ENCODE measurements at places on chromosomes 4 and X.

DNA sequence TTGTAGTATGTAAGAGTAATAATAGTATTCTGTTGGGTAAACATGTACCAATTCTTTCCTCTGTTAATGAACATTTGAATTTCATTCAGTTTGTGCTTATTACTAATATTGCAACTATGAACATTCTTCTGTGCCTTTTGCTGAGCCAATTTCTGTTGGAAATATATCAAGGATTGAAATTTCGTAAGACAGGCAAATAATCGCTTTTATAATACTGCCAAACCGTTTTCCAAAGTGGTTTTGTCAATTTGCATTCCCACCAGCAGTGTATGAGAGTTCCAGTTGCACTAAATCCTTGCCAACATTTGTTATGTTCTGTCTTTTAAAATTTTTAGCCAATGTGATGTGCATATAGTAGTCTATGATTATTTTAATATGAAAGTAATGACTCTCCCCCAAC is 38.6 kb downstream of the MAGEB17 start:
- no peak for DNase-seq

DNA sequence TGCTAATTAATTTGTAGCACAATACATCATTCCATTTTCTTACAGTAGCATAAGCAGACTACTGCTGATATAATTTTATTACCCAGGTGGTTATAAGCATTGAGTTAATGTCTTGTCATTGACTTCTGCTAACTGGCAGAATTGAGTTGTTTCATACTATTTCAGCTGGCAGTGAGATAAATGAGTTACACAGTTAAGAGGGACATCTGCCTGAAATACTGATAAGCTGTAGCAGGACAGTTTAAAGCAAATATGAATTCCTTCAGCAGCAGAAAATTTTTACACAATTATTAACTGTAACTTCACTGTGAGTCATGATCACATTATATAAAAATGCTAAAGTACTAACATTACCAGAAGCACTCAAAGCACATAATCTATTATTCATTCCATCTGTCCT is 326.8 kb downstream of the INPP4B start:
- no peak for DNase-seq

DNA sequence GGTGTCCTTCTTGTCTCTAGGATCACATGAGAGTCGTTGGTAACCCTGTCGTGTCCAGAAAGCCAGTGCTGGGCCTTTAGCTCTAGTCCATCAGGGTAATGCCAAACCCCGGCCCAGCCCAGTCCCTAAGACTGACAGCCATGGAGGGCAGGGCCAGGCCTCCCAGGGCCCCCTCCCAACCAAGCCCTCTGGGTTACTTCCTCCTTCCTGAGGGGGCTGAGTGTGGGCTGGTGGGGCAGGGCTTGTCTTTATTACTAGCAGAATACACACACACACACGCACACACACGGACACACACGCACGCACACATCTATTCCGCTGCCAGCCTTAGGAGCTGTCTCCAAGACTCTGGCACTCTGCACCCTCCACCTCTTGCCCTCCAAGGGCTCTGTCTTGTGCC is 35.6 kb upstream of the CDKN2AIP start:
- DNase-seq: no peak

DNA sequence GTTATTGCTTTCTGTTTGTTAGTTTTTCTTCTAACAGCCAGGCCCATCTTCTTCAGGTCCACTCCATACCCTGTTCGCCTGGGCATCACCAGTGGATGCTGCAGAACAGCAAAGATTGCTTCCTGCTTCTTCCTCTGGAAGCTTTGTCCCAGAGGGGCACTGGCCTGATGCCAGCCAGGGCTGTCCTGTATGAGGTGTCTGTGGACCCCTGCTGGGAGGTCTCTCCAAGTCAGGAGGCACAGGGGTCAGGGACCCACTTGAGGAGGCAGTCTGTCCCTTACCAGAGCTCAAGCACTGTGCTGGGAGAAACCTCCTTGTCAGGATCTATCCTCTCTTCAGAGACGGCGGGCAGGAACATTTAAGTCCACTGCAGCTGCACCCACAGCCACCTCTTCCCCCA is 2.5 kb upstream of the PAGE2B start:
- no peak for DNase-seq

DNA sequence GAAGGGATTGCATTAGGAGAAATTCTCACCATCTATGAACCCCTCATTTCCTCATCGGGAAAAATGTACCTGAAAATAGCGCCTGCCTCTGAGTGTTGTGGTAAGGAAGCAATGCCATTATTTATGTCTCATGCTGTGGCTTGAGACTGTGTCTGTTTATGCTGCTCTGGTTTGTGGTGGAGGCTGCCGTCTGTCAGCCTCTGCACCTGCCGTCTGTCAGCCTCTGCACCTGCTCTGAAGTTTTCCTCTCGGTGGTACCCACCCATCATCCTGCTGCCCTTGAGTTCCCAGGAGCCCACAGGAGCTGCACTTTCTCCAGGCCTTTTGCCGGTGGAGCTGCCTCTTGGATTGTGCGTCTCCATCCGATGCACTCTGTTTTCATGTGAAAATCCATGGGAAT is 68.5 kb upstream of the PPP2R3B start:
- no peak for DNase-seq

DNA sequence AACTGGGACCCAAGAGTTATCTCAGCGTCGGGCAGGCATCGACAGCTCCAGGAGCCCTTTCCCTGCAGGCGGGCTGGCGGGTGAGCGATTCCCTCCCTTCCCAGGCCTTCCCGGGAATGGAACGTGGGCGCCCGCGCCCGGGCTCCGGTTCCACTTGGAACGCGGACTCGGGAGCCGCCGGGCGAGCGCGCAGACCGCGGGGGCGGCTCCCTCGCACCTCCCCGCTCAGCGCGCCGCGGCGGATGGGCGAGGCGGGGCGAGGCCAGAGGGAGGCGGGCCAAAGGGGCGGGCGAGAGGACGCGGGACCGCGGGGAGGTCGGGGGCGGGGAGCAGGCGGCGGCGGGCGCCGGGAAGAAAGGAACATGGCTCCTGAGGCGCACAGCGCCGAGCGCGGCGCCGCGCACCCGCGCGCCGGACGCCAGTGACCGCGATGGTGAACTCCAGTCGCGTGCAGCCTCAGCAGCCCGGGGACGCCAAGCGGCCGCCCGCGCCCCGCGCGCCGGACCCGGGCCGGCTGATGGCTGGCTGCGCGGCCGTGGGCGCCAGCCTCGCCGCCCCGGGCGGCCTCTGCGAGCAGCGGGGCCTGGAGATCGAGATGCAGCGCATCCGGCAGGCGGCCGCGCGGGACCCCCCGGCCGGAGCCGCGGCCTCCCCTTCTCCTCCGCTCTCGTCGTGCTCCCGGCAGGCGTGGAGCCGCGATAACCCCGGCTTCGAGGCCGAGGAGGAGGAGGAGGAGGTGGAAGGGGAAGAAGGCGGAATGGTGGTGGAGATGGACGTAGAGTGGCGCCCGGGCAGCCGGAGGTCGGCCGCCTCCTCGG is at the start of gene PKD2:
PKD2 (plus strand) TSS at position 332 of the 818 bp plus-strand sequence; CDS start at position 431, 99 bp downstream.
- DNase-seq: peak; percentile 85

- no peak for DNase-seq
Observed at GRCh38 chr4:88786011-88786410, 88.4 kb upstream of the NAP1L5 start.

- no peak for DNase-seq
Observed at GRCh38 chr4:121898150-121898549, 27.9 kb upstream of the BBS7 start.

DNA sequence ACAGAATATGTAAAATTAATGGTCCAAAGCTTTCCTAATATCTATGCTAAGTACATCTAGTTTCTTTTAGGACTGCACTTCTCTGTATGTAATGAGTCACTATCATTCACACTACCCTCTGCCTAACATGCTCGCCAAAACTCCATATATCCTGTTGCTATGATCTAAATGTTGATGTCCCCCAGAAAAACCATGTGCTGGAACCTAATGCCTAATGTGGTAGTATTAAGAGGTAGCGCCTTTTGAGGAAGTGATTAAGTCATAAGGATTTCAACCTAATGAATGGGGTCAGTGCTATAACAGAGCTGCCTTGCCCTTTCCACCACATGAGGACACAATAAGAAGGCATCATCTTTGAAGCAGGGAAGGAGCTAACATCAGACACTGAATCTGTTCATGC is 34.9 kb upstream of the NFKB1 start:
- DNase-seq: no peak

- DNase-seq: no peak
Observed at GRCh38 chr4:19348746-19349145, 903.0 kb upstream of the SLIT2 start.

DNA sequence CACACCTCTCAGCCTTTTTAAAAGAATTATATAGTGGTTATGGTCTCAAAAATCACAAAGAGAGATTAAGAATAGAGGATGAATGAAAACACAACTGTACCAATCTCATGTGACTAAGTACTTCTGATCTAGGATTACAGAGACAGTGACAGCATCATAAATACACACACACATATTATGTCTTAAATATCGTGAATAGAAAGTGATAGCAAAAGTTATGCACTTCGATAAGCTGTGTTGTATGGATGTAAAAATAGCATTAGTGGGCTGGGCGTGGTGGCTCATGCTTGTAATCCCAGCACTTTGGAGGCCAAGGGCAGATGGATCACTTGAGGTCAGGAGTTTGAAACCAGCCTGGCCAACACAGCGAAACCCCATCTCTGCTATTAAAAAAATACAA is 25.0 kb downstream of the GYPA start:
- no peak for DNase-seq

Measured in activated CD4-positive, alpha-beta T cell treated with anti-CD3 and anti-CD28 coated beads, Interleukin-2, amount 50 U/mL, for 48 hours (primary cell).